Left lung (tissue), 14 donors: ENCODE measurements at places on chromosomes 1 and 21. TPM values are rescaled to one million over a fixed set of nuclear protein-coding genes. Genes with fewer than 3 reads are reported as not detected.

DNA sequence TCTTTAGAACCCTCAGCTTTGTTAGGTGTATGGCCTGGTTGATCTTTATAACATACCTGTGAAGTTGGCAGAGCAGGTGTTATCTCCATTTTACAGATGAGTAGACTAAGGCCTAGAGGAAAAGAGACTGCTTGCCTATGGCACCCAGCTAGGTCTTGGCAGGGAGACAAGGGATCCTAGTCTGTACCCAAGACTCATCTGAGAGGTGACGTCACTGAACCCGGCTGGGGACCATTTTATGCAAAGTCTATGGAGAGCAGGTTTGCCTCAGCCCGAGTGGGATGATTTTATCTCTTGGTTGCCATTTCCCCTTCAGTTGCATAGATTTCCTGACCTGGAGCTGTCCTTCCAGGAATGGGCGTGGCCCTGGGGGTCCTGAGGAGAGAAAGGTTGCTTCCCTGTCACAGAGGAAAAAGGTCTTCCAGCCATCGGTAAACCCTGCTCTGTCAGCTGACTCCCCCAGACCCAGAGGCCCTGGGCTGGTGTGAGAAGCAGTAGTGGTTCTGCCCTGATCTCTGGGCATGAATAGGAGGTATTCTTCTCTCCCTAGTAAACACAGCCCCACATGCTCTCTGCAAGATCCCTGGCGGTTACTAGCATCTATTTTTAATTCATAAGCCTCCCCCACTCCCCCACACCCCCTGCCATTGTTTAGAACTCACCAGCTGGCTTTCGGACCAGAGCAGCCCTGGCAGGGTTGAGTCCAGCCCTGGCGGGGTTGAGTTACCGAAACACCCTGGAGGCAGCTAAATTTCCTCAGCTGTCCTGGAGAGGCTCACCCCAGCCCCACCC lies 19.6 kb downstream of the TMCC2 start:
- peak; percentile 60 for DNase-seq

GRCh38 chr1:42380586-42381279 lies at the start of gene RIMKLA:
Gene RIMKLA, plus strand, starts transcription at chr1:42380792. Its CDS starts 143 bp downstream, at chr1:42380935.
- DNase-seq = peak; percentile 57

DNA sequence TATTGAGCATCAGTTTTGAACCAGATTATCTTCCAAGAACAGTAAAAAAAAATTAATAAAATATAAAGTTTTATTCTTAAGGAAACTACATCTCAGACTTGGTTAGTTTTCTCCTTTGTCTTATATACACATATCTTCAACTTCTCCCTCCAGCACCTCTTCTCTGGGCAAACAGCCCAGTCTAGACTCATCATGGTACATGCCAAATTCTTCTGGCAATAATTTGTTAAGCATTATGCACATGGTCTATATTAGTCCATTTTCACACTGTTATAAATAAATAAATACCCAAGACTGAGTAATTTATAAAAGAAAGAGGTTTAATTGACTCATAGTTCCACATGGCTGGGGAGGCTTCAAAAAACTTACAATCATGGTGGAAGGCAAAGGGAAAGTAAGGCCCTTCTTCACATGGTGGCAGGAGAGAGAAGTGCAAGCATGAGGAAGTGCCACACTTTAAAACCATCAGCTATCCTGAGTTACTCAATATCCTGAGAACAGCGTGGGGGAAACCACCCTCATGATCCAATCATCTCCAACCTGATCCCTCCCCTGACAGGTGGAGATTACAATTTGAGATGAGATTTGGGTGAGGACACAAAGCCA lies 108.7 kb upstream of the RNPC3 start:
- no peak for DNase-seq

GRCh38 chr21:37845535-37845934 lies 70.7 kb downstream of the KCNJ6 start:
- DNase-seq = no peak

GRCh38 chr1:63064135-63064534 lies 258.2 kb upstream of the FOXD3 start:
- DNase-seq = no peak

DNA sequence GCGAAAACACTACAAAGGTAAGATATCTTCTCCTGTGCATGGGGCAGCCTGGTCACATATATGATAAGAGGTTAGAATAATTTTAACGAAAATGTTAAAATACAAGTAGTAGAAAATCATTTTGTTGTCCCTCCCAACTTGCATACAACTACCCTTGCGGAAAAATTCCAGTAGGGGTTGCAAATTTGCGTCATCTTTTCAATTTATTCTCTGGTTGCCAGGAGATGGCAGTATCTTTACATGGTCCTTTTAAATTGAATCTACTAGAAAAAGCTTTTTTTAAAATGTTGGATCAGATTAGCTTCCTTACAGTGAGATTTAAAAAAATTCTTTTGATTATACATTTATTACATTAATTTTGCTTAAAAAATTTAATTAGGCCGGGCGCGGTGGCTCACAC lies 10.9 kb downstream of the S100PBP start:
- DNase-seq = no peak

Gene PDE9A
- total RNA-seq = 9.6 TPM

DNA sequence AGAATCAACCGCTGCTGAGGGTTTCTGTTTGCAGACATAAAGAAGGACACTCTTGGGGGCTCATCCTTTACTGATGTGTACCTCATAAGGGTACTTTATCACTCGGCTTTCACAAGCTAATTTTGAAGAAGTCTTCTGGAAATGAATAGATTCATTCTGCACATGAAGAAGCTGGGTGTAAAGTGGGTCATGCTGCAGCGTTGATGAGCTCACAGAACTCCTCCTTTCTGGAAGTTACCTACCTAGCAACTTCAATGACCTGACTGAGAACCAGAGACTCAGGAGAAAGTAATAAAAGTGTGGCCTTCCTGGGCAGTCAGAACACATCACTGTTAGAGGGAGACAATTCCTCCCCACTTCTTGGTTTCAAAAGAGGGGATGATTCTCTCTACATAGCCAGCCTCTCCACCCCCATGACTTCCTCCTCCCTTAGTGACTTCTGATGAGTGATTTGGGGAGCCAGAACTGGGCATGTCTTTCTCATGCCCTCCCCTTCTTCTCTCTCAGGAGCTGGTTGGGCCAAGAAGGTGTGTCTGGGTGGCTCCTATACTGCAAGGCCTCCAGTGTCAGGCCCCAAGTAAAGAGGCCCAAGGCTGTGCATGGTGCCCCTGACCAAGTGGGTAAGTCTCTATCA lies 27.0 kb downstream of the PCNX2 start:
- DNase-seq = no peak

DNA sequence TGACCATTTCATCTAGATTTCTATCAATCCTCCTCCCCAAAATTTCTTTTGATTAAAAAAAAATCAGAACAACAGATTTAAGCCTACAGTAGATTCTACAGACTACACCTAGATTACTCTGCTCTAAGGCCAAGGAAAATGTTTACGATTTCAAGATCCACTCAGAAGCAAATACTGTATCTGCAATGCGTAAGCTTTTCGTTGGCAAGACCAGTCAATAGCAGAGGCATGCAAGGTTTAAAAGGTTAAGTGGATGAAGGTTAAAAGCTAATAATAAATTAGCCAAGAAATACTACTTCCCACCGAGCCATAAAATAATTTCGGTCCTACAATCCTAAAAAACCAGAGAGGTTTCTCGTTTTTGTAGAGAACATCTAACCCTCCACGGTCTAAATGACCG lies 1.3 kb downstream of the CLSTN1 start:
- DNase-seq = no peak

- peak; percentile 84 for DNase-seq
Measured at GRCh38 chr21:29372063-29372802, 73.5 kb downstream of the BACH1 start.

DNA sequence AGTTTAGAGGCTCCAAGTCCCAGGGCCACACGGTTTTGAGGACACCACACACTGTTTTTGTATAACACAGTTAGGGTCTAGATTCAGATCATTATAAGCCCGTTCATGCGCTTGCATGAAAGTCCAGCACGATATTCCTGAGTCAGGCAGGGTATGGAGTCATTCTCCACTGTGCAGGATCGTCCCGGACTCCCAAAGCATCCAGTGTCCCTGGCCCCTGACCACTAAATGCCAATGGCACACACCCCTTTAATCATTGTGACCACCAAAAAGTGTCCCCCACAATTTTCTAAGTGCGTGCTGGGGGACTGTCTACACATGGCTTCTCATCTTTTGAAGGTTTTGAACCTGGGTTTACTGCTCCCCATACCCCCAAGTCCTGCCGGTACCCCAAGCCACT lies 27.1 kb upstream of the PTPRF start:
- DNase-seq = no peak

- DNase-seq = no peak
Measured at GRCh38 chr1:14443164-14443787, 155.2 kb upstream of the KAZN start.

- no peak for DNase-seq
Measured at GRCh38 chr1:169048043-169048442, 58.4 kb upstream of the ATP1B1 start.

DNA sequence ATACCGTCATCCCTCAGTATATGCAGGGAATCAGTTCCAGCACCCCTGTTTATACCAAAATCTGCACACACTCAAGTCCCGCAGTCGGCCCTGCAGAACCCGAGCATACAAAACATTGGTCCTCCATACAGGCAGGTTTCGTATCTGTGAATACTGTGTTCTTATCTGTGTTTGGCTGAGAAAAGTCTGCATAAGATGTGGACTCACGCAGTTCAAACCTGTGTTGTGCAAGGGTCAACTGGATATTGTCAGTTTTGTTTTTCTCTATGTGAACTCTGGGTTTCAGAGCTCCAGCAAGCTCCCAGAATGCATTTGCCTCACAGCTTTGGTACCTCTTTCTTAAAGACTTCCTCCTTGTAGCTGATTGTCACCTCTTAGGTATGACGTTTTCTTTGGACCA lies 100.6 kb downstream of the NR5A2 start:
- no peak for DNase-seq

Gene AMY2A
- total RNA-seq = not detected
